ENCODE measurements at places on chromosomes 12 and 14. TPM values are rescaled to one million over a fixed set of nuclear protein-coding genes. Genes with fewer than 3 reads are reported as not detected.

The TSPAN19 gene
- total RNA-seq, result 0.07 TPM

The EFS gene
- total RNA-seq, result not detected

The ABCD2 gene
- not detected for total RNA-seq

The NANOG gene
- not detected for total RNA-seq

The MUCL1 gene
- not detected for total RNA-seq

The CYP27B1 gene
- 0.35 TPM for total RNA-seq

The MAP1LC3B2 gene
- total RNA-seq, result 1.7 TPM

The DPF3 gene
- 13.4 TPM for total RNA-seq

The MFAP5 gene
- total RNA-seq, result 0.25 TPM

The IGF1 gene
- 0.20 TPM for total RNA-seq

The ACVRL1 gene
- 664 TPM for total RNA-seq

The MYO1H gene
- total RNA-seq, result not detected

The ING4 gene
- 31.9 TPM for total RNA-seq

The TTC6 gene
- total RNA-seq, result not detected

The BBOF1 gene
- total RNA-seq, result 1.3 TPM

The BMP4 gene
- 64.3 TPM for total RNA-seq

The LUM gene
- total RNA-seq, result 0.46 TPM

The TTC8 gene
- total RNA-seq, result 10.4 TPM

The DTX1 gene
- not detected for total RNA-seq

The TSPAN8 gene
- total RNA-seq, result 0.18 TPM
